ENCODE measurements at places on chromosomes 1 and 21.

DNA sequence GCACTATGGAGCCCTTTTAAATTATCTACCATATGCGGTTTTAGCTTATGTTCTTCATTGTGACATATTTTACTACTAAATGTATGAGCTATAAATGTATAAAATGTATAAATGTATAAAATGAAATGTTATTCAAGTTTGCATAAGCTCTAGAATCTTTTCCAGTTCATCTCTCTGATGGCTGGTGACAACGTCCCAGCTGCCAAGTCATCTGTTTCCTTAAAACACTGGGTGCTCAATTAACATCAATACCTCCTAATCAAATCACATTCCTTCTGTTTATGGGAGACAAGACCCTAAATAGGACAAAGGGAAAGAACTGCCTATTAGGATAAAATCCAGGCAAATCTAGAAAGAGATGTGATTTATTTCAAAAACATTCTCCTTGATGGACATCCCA, 22.9 kb downstream of the DSTYK start:
- DNase-seq: no peak

GRCh38 chr1:79128722-79129121, 122.2 kb upstream of the ADGRL4 start:
- DNase-seq: no peak

- no peak for DNase-seq
Measured at GRCh38 chr1:227260433-227260832, 57.9 kb downstream of the CDC42BPA start.

DNA sequence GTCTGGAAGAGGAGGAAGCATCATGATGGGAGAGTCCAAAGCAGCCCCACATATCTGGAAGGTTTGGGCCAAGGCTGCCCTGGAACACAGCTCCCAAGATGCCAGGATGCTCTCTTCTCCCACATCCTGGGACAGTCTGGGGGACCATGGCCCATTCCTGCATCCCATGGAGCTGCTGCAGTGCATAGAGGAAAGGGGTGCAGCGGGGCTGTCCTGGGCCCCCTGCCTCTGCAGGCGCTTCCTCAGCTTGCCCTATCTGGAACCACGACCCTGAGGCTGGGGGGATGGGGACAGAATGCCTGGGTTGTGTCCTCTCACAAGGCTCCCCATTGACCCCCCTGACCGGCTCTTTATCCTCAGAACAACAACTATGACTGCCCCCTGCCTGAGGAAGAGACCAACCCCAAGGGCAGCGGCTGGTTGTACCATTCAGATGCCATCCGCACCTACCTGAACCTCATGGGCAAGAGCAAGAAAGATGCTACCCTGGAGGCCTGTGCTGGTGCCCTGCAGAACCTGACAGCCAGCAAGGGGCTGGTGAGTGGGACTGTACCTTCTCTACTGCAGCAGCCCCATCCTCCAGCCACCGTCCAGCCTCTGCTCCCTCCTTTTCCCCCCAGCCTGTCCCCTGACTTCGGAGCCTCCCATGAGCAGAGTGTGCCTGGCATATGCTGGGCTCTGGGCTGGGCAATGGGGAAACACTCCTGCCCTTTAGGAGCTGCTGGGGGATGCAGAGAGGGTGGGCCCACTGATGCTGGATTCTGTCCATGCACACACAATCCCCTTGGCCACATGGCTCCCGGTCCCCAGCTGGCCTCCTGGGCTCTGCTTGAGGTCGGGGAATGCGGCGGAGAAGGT, 39.6 kb downstream of the PKP1 start:
- DNase-seq: no peak

Measured in Calu3 (cell line).